ENCODE measurements at places on chromosomes 11 and 22.
A peak's percentile ranks its signal among the peaks of the same experiment; 100 is the strongest.

GRCh38 chr11:68942751-68943271 lies 38.0 kb downstream of the MRGPRD start:
- DNase-seq = no peak

DNA sequence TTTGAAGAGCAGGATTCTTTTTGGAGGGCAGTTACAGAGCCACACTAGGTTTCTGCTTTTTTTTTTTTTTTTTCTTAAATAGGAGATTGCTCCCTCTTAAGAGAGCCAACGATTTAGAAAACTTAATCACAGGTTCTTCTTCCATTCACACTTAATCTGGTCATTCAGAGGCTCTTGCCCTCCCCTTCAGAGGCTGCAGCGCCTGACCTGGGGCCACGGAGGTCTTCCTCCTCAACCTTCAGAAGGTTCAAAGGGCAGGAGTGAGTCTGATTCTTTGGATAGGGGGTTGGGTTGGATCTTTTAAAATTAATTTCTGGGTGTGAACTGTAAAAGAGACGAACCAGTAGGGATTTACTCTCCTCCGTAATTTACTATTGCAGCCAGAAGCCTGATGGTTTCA lies 57.1 kb downstream of the ZNRF3 start:
- DNase-seq = no peak

DNA sequence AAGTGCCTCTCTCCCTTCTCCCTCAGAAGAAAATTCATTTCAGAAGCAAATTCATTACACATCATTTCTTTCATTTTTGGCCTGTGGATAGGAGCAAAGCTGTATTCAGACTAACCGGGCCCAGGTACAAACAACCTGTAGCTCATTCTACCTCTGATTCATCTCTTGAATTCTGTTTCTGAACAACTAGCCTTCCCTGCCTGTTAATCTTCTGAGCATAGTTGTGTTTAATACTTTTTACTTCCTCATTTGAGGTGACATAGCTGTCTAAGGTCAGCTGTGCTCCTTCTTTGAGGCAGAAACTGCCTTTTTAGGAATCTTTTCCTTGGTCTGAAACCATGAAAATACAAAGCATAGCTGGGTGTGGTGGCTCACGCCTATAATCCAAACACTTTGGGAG lies 12.6 kb upstream of the IL18BP start:
- DNase-seq = no peak

DNA sequence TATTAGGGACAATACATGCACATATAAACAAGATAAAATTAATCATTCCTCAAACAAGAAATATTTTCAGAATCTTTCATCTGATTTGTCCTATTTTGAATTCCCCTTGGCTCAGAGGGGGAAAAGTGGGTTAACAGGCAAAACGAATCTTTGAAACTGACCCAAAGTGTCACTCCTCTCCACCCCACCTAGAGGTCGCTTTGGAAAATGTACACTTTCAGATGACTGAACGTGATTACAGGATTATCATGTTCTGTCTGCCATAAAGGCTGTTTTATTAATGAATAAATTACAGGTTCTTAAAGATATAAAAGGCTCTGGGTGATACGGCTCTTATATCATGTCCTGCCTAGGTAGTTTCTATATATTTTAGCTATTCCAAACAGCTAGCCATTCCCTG lies 1735.0 kb downstream of the LRRC4C start:
- DNase-seq = no peak

DNA sequence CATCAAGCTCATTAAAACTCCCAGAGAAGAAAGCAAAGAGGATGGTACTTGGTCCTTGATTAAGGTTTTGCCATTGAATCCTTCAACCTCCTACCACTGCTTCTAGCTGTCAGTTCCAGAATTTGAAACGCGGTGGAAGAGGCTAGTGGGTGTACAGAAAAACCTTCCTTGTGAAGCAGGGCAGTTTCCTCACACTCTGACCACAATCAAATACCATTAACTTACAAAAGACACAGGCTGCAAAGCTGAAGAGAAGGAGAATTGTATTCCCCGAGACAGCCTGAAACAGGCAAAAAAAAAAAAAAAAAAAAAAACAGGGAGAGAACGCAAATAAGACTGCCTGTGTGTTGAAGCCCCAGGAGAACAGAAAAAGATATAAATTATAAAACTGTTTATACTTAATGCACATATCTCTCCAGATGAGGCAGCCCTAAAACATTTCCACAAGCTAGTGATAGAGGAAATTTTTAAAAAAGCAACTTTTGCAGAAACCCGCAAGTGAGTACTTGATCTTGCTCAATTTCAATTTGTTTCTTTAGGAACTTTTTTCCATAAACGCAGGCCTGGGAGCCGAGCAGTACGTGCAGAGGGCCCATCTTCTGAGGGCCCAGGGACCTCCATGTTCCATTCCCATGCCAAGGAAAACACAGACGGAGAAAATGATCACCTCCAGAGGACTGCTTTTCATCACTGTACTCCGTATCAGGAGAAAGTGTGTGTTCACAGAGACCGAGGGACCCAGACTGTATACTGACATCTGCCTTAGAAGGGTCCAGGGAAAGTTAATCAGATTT lies 218.7 kb upstream of the BLID start:
- no peak for DNase-seq

DNA sequence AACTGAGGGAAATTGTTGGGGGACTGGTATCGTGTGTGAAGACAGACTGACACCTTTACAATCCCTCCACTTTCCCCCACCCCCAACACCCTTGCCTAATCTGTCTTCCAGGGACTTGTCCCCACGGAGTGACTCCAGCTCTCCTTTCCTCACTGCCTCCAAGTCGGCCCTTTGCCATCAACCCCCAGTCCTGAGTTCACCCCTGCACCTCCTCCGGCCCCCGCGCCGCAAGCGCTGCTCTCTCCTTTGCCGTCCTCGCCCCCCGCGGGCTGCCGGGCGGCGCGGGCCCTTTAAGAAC lies 183 bp upstream of the ABCG4 start:
- DNase-seq = no peak

DNA sequence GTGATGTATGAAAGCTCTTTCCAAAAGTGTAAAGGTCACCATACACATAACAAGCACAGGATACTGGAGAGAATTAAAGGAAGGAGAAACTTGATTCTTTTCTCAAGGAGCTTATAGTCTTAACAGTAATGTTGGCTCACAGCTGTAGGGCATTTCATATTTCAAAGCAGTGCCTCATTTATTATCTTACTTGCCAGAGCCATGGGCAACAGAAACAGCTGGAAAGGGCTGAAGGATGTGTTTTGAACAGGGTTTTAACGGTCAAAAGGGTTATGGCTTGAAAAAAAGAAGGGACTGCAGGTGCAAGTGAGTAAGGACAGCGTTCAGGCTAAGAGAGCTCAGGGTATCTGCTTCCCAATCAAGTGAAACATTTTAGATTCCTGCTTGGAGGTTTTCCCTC lies 2.7 kb upstream of the GRAMD1B start:
- DNase-seq = no peak

- DNase-seq = no peak
Observed at GRCh38 chr11:94433049-94433448, 31.8 kb upstream of the GPR83 start.

DNA sequence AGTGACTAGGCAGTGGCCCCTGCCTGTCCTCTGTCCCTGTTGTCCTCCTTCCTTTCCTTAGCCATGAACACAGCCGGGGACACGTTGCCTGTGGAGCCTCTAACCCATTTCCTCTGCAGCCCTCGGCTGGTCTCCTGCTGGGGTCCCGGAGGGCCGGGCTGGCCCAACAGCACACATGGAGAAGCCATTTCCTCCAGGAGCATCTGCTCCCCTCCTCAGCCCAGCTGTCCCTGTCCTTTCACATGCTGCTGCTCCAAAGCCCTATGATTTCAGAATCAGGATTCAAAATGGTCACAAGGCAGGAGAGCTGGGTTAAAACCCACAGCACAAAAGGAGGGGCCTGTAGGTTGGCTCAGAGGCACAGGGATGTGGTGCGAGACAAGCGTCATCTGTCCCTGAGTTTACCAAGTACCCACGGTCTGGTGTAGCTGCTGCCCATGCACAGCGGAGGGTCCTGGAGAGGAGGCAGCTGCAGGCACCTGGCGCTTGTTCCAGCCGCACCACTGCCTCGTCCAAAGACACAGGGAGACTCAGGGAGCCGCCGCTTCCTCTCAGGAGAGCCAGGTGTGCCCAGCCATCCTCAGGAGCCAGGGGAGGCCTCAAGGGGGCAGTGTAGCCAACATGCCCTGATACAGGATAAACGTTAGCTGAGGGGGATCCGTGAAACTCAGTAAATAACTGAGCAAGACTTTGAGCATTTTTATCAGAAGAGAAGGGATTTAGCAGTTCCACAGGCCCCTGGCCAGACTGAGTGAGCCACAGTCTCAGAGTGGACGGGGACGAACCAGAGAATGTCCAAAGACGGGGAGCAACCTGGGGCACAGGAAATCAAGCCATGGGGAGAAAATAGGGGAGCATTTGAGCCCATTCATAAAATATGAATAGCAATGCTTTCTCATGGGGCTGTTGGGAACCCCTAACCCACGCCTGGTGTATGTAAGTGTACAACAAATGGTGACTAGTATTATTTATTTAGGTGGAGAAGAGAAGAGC lies 3.9 kb upstream of the VSIG10L2 start:
- peak; percentile 8 for DNase-seq

GRCh38 chr22:33461698-33462434 lies 403.7 kb upstream of the SYN3 start:
- DNase-seq = no peak

DNA sequence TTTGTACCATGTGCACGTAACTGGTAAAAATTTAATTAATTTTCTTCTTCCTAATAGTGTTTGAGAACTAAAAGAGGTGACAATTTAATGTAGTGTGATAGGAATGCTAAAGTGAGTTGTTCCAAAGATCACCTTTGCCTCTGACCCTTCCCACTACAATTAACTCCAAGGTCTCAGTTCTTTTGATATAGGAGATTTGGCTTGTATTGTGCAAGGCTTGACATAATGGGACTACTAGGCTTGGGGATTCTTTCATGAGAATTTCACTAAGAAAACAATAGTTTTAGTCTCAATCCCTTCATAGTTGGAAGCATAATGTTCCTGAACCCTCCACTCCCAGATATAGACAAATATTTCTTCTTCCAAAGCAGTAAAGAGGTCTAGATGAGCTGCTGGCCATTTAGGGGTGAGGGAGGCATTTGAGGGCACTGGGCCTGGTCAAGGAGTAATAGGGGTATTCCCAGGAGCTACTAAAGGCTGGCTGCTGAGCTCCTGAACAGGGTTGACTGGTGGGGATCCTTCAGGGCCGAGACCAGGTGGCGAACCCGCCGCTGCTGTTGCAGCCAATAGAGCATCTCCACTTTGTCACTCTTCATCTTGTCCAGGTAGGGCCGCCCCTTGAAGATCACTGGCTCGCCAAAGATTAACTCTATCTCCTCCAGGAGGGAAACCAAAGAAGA lies 2.7 kb downstream of the CCDC87 start:
- no peak for DNase-seq

DNA sequence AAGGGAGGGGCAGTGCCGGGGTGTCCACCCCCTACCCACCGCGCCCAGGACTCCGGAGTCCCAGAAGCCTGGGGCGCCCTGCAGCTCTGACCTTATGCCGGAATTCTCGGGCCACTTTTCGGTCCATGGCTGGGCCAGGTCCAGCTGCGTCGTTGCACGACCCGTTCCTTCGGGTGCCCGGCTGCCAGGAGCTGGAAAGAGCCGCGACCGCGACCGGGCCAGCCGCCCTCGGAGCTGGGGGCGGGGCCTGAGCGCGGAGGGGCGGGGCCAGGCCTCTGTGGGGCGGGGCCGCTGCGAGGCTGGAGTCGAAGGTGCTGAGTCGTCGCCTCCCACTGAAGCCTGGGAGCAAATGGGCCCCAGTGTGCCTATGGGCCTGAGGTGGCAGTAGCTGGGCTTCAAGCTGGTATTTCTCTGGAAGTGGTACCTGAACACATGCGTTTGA lies at the start of gene USH1C:
USH1C (minus strand) TSS at position 236 of the 442 bp plus-strand sequence; CDS start at position 127, 109 bp downstream.
- no peak for DNase-seq

DNA sequence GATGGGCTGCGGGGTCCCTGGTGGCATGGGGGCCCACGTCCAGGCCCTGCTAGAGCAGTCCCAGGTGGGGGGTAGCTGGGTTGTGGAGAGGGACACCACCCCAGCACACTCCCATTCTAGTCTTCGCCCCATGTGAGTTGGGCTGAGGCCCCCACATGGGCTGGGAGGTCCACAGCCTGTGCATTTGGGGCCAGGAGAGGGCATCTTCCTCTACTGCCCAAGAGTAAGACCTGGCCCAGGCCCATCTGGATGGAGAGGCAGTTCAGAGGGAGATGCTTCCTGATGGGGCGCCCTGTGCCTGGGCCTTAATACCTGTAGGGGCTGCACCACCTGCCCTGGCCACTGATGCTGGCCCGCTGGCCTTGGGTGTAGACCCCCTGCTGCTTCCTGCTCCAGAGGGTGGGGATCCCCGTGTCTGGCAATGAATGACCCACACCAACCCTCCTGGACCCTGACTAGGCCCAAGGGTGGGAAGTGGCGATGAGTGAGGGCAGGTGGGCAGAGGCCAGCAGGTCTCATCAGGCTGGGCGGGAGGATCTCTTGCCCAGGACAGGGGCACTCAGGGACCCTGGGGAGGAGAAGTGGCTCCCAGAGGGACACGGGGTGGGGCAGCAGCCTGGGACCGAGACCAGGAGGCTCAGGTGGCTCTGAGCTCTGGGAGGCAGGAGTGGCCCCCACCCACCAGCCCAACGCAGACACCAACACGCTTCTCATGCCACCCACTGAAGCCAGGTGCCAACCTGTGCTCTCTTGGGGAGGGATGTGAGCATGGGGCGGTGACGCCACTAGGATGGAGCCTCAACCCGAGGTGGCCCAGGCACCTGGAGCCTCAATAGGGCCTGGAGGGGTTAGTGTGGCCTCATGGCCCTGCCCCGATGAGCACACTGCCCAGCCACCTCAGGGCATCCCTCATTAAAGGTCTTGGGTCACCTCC lies 17.4 kb upstream of the GNB1L start:
- DNase-seq = no peak

- DNase-seq = no peak
Observed at GRCh38 chr22:31753005-31753633, 700 bp upstream of the DEPDC5 start.

GRCh38 chr11:111911563-111912401 lies at the start of gene CRYAB:
Gene CRYAB (minus strand): TSS chr11:111911770. CDS start chr11:111911724, 46 bp downstream.
- no peak for DNase-seq

DNA sequence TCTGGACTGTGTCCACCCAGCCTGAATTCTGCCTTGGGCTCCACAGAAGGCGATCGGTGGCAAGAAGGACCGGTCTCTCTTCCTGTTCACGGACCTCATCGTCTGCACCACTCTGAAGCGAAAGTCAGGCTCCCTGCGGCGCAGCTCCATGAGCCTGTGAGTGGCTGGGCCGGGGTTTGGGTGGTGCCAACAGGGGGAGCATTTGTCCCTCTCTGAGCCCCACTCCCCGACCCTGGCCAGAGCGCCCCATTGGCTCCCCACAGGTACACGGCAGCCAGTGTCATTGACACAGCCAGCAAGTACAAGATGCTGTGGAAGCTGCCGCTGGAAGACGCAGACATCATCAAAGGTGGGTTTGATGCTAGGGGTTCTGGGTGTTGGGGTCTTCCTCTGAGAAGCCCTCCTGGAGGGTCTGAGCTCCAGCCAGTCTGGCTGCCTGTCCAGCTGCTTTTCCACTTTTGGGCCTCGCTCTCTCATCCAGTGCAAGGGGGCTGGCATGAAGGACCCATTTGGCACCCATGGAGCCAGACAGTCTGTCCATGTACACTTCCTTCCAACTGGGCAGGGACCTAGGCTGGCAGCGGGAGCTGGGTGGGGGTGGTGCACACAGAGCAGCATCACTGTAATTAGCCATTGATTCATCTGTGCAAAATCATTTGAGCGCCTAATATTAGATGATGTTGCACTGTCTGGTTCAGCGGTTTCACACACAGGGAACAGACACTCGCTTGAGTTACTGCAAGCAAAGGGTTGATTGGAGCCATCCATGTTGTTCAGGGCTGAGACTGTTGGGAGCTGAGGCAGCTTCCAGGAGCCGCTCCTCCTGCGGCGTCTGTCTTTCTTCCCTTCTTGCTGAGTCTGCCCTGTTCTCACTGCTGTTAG lies 19.0 kb upstream of the RELT start:
- DNase-seq = no peak
